Inflammatory macrophage (primary cell): ENCODE measurements at places on chromosomes 2 and 18.
A peak's percentile ranks its signal among the peaks of the same experiment; 100 is the strongest.

DNA sequence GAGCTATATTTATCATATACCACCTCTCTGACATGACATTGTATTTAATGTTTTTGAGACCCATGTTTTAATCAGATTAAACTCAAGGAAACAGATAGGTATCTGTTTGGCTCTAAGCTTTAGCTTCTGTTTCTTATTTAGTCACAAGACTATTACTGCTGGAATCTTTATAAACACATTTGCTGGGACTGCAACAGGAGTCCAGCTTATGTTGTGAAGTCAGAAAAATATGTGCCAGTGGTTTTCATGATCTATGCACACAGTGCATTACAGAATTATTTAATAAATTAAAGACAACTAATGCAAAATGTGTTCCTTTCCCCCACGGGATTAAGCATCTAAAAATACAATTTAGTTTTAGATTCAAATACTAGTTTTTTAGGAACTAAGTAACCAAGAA lies 338.9 kb downstream of the ZEB2 start:
- no peak for DNase-seq

- DNase-seq: no peak
These were observed 67.3 kb upstream of the ACAA2 start for GRCh38 chr18:49880661-49881060.

DNA sequence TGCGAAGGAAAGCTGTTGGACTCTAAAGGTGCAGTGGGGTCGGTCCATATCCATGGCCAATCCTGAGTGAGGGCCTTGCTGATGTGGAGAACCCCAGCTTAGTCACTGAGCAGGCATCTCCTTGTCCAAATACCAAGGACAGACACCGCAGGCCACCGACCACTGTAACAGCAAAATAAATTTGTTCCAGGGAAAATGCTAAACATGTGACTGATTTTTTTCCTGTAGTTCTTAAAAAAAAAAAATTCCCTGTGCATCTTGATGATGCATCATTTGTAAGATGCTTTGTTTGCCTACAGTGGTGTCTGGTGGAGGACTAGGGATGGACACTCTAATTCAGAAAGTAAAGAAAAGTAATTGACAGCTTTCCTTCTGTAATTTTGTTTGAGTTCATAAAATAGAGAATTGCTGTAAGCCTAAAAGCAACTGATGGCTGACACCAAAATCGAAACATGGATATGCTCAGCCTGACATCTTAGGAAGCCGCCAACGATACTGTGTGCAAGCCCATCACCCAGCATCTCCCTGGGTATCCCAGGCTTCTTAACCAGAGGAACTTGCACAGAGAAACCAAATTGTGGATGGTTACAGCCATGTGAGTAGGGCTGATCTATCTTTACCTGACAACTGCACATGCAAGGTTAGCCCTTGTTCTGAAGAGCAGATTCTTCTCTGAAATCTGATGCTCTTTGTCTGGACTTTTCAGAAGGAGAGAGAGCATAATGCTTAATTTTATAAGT lies 188.6 kb downstream of the ARL4C start:
- no peak for DNase-seq

DNA sequence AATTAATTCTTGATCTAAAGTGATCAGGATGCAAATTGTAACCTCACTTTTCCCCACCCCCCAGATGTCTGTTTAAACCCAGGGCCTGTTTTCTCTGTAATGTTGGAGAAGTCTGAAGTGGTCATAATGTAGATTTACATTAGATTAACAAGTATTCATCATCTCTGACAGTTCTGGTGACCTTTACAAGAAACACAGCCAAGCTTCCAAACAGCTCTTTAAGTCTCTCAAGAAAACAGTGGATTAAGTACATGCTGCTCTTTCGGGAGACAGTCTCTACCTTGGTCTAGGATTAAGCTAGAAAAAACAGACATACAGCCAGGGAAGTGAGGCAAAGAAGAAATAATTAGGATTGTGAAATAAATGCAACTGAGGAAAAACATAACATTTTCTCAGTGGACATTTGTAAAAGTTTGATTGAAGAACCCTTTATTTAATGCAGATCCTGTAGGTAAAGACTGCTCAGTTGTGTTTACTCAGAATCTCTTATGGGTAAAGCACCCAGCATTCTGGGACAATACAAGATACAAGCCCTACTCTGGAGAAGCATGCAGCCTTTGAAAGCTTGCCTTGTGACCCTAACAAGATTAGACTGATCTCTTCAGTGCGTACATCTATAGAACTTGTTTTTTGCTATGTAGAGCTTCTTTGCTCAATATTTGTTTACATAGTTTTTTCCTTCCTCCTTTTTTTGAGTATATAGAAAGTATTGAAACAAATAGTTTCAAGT lies 203.9 kb downstream of the PHLPP1 start:
- DNase-seq: no peak

DNA sequence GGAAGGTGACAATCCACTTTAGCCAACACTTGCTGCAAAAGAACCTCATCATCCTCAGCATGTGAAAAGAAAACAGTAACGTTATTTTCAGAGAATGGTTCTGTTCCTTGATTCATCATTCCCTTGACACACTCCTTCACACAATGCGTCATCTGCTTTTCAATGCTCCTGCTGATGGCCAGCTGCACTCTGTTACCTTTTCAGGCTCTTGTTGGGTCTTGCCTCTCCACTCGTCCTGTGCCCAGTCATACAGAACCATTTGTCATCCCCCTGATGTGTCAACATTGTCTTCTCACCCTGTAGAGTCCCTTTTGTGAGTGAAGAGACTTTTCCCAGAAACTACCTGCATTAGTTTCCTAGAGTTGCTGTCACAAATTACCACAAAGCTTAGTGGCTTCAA lies 12.2 kb upstream of the DTNA start:
- DNase-seq: no peak

GRCh38 chr18:60060578-60060977 lies 160.8 kb downstream of the PMAIP1 start:
- no peak for DNase-seq

GRCh38 chr2:98729652-98730051 lies 1.3 kb downstream of the MGAT4A start:
- DNase-seq: no peak

- peak; percentile 50 for DNase-seq
These were observed 147.3 kb downstream of the IRS1 start for GRCh38 chr2:226652369-226652768.

- peak; percentile 8 for DNase-seq
These were observed 2.0 kb upstream of the PRKCE start for GRCh38 chr2:45649462-45649857.

GRCh38 chr2:25912851-25913695 lies 34.8 kb upstream of the ASXL2 start:
- no peak for DNase-seq

DNA sequence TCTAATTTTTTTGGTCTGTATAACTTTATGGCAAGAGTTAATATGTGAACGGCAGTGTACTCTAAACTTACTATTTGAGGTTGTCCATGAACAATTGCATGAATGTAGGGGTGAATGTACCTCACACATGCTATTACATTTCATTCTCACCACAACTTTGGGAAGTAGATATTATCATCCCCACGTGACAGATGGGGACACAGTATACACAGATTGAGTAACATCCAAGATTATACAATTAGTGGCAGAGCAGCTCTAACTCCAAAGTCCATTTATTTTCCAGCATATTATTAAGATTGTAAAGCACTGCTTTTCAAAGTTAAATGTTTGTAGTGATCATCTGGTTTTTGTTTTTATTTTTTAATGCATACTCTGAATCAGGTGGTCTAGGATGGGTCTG lies 622.1 kb upstream of the ZEB2 start:
- DNase-seq: peak; percentile 66

GRCh38 chr2:136254681-136255080 lies 136.7 kb upstream of the CXCR4 start:
- no peak for DNase-seq

DNA sequence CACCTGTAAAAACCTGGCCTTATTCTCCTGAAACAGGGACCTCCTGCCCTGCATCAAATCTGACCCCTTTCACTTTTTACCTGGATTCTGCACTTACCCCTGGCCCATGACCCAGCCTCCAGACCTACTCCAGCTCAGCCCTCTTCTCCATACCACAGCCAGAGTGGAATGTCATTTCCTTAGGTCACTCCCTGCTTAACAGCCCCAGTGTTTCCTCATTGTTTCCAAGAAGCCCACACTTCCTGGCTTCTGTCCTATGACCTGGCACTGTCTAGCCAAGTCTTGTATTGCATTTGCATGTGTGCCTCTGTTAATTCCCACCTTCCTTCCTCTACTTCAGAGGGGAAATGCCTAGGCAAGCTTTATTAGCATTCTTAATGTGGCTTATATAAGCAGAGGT lies 51.4 kb upstream of the TRIB2 start:
- peak; percentile 6 for DNase-seq

DNA sequence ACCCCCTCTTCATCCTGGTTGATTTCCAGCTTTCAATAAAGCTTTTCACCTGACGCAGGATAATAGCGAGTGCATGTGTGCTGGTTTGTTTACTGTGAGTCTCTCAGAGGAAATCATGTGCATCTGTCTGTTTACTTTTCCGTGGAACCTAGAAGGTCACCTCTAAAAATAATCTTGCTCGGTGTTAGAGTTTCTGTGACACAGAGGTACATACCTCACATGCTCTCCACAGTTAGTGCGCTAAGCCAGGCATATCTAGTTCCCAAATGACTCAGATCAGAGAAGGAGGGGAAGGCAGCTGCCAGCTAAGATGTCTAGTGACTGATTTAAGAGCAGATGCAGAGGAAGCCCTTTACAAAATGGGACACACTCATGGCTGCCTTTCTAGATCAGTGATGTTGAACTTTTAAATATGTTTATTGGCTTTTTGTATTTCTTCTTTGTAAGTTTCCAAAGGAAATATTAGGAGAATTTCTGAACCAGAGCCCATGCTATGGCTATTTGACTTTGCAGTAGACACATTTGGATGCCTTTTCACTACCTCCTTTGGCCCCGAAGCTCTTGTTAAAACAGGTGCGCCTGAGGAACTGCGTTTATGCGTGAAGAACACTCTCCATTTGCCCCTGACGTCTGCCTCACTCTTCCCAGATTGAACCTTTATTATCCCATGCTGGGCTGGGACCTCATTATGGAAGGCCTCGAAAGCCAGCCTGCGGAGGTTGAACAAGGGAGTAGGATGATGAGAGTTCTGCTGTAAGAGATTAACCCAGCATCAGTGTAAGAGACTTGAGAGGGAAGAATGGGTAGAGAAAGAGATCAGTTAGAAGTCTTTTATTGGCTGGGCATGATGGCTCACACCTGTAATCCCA lies 145.6 kb downstream of the FAM161A start:
- DNase-seq: no peak

DNA sequence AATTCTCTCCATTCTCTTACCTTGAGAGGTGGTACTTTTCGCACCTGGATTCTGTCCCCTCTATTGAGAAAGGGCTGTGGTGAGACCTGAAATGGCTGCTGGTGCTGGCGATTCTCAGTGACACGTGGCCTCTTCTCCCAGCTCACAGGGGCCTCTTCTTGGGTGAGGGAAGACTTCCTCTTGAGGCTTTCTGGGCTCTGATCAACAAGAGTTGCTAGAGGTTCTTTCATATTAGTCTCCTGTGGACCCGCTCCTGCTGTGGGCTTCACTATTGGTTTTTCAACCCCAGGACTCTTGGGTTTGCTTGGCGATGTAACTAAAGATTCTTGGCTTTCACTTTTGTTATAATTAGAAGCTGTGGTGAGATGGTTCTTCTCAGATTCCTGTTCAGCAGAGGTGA lies 76.3 kb upstream of the DTNB start:
- DNase-seq: no peak

DNA sequence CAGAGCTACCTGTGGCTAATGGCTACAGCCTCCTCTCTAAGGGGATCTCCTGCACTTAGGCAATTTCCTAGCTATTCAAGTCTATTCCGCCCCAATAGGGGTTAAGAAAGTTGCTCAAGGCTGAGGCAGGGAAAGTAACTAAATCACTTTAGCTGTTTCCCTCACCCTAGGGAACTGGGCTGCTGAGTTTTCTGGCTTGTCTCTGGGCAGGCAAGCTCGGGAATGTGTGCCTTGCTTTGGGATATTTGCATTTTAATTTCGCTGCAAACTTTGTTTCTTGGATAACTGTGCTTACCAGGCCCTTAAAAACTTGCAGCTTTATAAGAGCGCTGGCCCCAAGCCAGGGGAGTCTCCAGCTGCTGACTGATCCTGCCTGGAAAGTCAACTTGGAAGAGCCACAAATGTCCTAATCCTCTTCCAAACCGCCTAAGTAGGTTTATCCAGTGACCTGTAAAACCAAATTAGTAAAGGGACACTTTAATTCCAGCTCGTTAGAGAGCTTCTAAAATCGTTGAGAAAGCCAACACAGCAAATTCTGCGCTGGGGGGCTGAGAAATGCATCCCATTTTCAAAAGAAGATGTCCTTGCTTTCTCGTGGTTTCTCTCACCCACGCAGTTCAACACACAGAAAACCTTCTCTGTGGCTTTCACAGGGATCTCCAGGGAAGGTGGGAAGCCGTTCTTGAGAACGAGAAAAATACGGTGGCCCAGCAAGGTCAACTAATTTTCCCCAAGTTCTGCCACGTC lies 59.5 kb upstream of the SP3 start:
- no peak for DNase-seq

GRCh38 chr2:230777721-230778120 lies 65.1 kb downstream of the CAB39 start:
- DNase-seq: no peak

GRCh38 chr2:105645031-105645937 lies 99.4 kb upstream of the NCK2 start:
- no peak for DNase-seq

- DNase-seq: no peak
These were observed 60.4 kb downstream of the KIAA1328 start for GRCh38 chr18:36889321-36889720.
